Right ventricle myocardium inferior (tissue), 1 donor: ENCODE measurements at places on chromosomes 1 and 21. TPM values are rescaled to one million over a fixed set of nuclear protein-coding genes. Genes with fewer than 3 reads are reported as not detected.

The NTMT2 gene
- 5.3 TPM for total RNA-seq

The CD2 gene
- 0.38 TPM for total RNA-seq

DNA sequence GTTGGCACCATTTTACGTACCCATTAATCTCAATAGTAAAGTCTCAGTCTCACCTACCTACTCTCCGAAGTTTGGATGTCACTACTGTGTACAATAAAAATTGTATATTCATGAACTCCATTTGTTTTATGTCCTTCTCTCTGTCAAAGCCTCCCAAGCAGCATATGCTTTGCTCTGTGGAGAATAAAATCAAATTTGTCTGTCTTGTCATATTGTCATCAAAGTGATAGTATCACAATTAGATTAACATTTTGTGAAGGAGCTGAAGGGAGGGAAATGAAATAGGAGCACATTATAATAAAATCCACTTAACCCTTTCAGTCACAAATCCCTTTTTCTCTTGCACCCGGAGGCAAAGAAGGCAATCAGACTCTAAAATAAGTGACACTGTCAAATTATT lies 177.1 kb upstream of the RRP15 start:
- no peak for DNase-seq

DNA sequence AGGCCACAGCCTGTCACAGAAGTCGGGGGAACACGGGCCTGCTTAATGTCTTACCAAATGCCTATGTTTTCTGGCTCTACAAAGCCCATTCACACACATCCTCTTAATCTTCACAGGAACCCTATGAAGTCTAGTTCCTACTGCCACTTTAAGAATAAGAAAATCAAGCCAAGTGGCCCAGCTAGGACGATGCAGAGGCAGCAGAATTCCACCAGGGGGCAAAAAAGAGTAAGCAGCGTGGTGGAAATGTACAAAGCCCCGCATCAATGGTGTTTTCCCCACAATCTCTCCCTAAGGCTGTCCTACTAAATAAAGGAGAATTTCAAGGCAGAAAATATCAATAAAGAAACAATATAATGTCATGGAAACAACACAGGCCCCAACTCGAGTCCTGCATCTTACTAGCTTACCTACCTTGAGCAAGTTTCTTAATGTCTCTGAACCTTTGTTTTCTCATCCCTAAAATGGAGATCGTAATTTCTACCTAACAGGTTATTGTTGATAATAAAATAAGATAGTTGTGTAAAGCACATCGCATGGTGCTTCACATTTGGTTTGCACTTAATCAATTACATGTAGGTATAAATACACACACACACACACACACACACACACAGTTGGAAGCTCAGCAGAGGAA lies 21.4 kb downstream of the SEC16B start:
- no peak for DNase-seq

- DNase-seq: no peak
These were observed 132.9 kb upstream of the GFI1 start for GRCh38 chr1:92619466-92620189.

DNA sequence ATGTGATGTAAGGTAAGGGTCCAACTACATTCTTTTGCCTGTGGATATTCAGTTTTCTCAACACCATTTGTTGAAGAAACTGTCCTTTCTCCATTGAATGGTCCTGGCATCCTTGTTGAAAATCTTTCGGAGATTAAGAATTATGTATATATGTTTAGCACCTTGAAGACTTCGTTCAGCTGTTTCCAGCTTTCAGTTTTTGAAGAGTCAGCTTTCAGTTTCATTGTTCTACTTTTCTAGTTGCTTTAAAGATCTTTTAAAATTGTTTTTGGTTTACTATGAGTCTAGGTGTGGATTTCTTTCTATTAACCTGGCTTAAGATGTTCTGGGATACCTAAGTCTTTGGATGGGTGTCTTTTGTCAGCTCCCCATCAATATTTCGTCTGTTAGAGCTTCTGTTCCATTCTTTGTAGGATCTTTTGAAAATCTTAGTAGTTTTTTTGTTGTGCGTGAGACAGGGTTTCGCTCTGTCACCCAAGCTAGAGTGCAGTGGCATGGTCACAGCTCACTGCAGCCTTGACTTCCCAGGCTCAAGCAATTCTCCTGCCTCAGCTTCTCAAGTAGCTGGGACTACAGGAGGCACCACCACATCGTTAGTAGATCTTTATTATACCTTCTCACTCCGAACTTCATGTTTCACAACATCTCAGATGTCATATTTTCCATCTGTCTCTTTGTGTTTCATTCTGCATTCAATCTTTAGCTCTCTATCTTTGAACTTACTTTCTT lies 353.5 kb upstream of the B3GALT2 start:
- no peak for DNase-seq

DNA sequence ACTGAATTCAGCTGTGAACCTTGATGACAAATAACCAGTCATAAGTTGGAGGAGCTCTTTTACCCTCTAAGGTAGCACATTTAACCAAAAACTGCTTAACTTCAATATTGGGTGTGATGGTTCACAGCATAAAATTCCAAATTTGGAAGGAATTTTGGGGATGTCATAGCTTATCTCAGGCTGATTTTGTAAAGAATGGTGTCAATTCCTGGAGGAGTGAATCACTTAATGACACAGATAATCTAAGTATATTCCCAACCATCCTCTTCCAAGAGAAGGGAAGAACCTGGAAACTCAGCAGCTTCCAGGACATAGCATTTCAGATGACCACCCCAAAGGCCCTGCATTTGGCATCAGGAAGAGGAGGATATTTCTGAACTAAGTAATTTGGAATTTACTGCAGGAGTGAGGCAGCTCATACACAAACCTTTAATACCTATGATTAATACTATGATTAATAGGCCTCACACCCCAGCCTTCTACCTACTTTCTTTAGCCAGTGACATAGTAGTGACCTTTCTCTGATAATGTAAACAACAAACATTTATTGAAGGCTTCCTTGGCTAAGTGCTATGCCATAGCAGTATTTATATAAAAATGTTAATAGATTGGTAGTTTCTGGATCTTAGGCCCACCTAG lies 14.5 kb downstream of the GLUL start:
- no peak for DNase-seq

DNA sequence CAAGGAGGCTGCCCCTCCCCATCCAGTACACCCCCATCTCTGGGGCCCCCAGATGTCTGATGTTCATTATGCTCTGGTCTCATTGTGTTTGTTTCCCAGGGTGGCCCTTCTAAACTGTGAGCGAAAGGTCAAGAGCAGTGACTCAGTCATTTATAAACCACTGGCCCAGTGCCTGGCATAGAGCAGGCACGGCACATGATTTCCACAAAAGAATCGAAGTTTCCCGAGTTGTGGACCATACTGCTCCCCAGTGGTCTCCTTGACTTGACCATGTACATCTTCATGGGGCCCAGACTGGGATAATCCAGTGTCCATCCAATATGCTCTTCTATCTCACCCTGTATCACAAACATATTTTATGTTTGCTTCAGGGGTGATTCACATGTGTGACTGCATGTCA lies 153.3 kb downstream of the NR5A2 start:
- no peak for DNase-seq
